ENCODE measurements at places on chromosomes 1 and 21. TPM values are rescaled to one million over a fixed set of nuclear protein-coding genes. Genes with fewer than 3 reads are reported as not detected.

Gene IBA57
- 13.8 TPM for total RNA-seq

Gene MAP10
- 0.95 TPM for total RNA-seq

Gene FYB2
- total RNA-seq: not detected

Gene CD48
- total RNA-seq: 213 TPM

Gene SERPINC1
- 0.38 TPM for total RNA-seq

Gene HJV
- not detected for total RNA-seq

Gene CR1L
- not detected for total RNA-seq

Gene CD2
- total RNA-seq: 93.4 TPM

Gene HDAC1
- total RNA-seq: 133 TPM

Gene RGS7
- total RNA-seq: not detected

Gene TMEM82
- not detected for total RNA-seq

Gene CA6
- not detected for total RNA-seq

Gene GBP3
- 52.5 TPM for total RNA-seq

Gene CNKSR1
- 1.0 TPM for total RNA-seq

Gene LCE1B
- not detected for total RNA-seq

Gene OLFM3
- total RNA-seq: not detected

GRCh38 chr1:15289251-15289651, 42.2 kb downstream of the FHAD1 start:
- DNase-seq: no peak

- DNase-seq: no peak
These were observed 51.6 kb downstream of the PCBP3 start for GRCh38 chr21:45695086-45695485.

- DNase-seq: no peak
These were observed 52.8 kb downstream of the SLC44A3 start for GRCh38 chr1:94872771-94873495.

DNA sequence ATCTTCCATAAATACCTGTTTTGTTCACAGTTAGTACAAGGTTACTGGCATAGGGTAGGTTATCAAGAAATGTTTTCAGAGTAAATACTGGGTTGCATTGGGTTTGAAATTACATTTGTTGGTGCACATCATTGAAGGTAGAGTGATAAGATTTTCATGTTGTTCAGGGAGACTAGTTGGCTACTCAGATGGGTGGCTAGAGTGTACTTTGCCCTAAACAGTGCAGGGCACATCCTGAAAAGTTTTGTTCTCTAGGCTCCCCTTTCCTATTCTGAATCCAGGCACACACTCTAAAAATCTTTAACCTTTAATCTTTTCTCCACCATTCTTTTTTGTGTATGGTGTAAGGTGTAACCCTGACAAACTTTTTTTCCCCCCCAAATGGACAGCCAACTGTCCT, 18.0 kb downstream of the POU2F1 start:
- DNase-seq: no peak

DNA sequence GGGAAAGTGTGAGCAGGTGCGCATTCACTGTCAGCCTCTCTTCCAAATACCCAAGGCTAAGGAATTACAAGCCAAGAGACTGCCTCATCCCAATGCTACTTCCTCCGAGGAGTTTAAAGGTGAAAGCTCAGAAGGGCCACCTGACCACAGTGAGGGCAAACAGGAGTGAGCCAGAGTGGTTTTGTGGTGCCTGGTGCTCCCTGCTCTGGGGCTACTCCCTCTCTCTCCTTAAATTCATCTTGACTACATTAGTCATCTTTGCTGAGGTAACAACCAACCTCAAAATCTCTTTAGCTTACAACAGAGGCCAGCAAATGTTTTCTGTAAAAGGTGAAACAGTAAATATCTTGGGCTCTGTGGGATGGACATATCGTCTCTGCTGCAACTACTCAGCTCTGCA, 14.2 kb upstream of the ZBTB8A start:
- no peak for DNase-seq

DNA sequence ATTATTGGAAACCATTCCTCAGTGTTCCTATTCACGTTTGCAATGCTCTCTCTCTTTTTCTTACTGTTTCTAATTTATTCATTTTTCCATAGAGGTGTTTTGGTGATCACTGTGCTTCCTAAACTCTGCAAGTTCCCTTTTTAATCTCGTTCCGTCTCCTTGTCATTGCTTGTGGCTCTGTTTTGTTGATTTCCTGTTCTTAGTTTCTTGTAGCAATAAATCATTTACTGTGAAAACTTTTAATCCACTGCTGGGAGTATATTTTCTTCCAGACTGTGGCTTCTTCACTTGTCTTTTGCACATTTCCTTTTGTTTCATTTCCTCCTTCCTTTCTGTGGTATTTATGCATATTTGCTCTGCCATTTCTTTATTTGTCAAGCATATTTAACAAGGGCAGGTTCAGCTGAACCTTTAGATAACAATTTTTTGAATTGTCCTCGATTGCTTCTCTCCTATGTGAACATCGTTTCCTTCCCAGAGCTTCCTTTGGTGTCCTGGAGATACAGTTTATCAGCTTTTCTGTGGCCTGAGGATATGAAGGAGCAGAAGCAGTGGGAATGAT, 3.6 kb downstream of the B3GALT5 start:
- DNase-seq: no peak

DNA sequence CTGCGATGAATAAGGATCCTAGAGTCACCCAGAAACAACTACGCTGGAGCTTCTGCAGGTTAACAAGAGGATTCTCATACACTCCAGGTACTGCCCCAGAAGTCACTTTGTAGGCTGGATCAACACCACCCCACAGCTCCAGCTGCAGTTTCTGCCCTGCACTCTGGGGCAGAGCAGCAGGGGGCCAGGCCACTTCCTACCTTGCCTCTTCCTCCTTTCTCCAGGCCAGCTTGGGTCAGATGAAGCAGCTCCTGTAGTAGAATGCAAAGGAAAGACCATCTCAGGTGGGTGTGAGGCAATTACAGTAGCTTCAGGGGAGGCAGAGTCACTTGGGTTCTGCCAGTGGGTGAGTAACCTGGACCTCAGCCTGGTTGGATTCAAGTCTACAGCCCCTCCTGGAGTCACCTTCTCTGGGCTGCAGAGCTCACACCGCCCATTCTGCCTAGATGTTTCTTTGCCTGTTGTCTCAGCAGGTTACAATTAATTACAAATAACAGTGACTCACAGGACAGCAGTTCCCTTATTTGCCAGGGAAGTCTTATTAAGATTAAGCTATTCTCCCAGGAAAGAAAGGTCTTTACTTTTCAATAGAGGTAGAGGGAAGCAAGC, 24.4 kb upstream of the BCAR3 start:
- no peak for DNase-seq

DNA sequence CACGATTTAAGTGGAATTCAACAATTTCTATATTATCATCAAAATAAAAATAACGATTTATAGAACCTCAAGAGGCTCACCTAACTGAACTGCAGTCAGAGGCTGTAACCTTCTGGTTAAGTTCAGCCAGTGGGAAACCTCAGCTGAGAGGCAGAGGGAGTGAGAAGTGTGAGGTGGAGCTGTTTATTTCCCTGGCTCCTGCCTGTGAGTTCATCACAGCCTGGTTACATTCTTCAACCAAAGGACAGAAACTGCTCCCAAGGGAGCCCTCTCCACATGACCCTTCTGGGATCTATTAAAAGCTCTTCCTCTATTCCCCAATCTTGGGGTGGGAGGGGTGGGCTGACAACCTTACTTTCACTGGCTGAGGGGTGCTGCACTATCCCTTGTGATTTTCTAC, 22.2 kb downstream of the DYNLT5 start:
- no peak for DNase-seq

DNA sequence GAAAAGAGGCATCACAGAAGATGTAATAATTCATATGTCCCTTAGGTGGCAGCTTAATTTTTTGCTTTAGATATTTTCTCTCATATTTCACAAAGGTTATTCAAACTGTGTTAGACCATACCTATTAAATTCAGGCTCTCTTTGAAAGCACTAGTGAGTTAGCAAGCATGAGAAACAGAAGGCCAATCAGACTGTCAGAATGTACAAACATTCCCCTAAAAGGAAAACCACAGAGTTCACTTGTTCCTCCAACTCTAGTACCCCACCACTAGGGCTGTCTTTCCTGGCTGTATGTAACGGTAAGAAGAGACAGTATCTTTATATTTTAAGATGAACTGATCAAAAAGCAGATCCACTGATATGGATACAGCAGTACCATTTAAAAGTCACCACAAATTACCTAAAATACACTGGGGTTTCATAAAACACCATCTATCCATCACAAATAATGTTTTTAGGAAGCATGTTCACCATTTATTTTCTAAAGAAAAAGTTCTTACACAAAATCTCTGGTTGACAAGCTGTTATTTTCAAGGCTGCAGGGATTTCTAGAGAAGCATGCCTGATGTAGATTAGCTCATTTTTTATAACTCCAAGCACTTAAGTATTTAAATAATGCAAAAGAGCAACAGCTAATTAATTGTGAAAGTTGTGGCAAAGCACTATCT, 1.8 kb downstream of the ARPC5 start:
- no peak for DNase-seq

DNA sequence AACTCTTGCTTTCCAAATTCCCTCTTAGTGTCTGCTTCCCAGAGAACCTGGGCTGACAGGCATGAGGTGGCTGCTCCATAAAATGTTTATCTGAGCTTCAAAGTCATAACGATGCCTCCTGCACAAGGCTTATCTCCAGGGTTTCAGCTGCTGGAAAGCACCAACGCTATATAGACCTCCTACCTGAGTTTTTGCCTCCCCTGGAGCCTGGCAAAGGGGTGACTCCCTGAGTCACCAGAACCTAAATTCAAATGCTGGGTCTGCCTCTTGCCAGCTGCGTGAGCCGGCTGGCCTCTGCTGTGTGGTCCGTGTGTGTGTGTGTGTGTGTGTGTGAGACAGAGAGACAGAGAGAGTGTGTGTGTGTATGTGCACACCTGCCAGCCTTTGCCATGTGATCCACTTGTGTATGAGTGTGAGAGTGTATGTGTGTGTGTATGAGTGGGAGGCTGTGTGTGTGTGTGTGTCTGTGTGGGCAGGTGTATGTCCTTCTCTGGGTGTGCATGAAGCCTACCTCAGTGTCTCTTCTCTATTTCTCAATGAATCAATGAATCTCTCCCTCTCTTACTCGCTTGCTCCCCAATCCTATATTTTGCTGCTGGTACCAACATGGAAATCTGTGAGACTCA, 714.9 kb downstream of the MATN1 start:
- no peak for DNase-seq

DNA sequence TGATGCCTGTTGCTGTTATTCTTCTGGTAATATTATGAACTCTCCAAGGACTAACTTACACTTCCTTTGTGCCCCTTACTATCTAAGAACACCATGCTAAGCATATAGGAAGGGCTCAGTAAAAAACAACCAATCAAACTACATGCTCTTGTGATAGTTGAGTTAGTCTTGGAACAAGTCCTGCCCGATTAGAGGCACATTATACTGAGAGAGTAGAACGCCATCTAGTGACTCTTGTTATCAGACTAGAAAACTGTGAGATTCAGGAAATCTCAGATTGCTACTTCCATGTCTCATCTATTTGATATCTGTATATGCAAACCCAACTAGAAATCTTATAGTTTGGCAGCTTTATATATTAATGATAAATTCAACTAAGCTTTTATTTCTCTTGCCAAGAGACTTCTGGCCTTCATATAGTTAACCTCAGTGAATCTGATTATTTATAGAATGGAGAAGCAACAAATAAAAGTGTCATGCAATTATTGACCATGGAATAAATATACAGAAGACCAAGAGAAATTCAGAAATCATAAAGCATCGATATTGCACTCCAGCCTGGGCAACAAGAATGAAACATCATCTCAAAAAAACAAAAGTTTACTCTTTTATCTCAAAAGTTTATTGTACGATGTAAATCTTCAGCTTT, 7.8 kb upstream of the SRRM1 start:
- peak; percentile 76 for DNase-seq

DNA sequence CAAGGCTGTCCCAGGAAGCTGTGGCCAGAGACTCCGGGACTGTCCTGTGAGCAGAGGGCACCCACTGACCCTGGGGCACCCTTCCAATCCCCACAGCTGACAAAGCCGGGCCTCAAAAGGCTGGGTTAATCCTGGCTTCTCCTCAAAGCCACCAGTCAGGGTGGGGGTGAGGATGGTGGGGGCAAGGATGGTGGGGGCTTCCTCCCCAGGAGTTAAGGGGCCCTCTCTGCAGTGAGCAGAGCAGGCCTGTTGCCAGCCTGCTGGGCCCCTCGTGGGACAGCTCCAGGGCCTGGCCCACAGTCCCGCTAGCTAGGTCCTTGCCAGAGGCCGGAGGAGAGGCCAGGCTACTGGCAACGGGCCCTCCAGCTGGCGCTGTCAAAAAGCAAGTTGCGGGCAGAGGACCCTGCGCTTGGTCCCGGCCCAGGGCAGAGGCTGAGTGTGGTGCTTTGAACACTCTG, 37.9 kb upstream of the CCDC27 start:
- DNase-seq: no peak

GRCh38 chr1:173257805-173258204, 50.7 kb upstream of the TNFSF4 start:
- DNase-seq: no peak

GRCh38 chr1:10989095-10989494, 23.4 kb upstream of the TARDBP start:
- no peak for DNase-seq

- DNase-seq: no peak
These were observed 838 bp downstream of the OR2C3 start for GRCh38 chr1:247535402-247535801.

DNA sequence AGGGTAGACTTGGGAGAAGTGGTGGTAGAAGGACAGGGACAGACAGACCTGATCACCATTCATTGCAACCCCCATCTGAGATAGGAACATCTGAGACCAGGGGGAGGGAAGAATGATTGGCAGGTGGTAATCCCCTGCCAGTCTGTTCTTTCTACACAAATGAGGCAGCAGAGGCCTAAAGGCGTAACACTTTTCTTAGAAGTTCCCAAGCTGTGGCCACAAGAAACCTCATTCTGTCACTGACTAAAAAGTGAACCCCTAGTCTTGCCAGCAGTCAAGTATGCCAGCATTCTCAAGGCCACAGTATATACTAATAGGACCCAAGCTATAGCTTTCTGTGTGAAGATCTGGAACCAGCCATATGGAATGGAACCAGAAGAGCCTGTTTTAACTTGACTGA, 638.0 kb downstream of the KCNT2 start:
- DNase-seq: no peak

DNA sequence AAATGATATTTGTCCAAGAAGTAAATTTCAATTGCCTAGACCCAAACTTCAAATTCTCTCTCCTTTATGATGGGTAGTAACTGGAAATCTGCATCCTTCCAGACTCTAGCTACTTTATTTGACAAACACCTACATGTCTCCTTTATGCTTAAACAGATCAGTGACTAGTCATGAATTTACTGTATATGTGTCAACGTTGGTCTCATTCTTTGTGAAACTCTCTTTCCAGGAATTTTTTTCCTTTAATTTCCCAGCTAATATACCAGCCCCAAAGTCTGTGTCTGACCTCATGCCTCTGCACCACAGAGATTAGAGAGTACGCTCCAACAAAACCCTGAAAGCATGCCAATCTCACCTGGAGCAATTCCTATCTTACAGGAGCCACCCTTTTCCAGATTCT, 811.2 kb upstream of the NCAM2 start:
- DNase-seq: no peak

DNA sequence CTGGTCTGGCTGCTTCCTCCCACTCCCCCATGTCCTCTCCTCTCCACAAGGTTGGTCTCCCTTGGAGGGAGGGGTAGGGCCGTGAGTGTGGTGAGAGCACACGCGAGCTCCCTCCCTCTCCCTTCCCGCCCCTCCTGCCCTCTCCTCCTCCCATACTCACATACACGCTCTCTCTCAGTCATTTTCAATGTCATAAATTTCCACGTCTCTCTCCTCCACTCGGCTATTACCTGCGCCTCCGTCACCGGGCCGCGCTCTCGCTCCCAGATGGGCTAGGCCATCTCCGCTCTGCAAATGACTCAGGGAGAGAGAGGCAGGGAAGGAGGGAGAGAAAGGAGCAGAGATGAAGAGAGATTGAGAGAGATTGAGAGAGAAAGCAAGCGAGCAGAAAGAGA, 36.7 kb upstream of the DMBX1 start:
- DNase-seq: no peak

All from natural killer cell (primary cell).